T-cell (primary cell): ENCODE measurements at places on chromosomes 7 and 10. TPM values are rescaled to one million over a fixed set of nuclear protein-coding genes. Genes with fewer than 3 reads are reported as not detected.

The KIF11 gene
- total RNA-seq = 2.0 TPM

The PSMA2 gene
- total RNA-seq = 41.9 TPM

The TWIST1 gene
- total RNA-seq = 0.18 TPM

The PNLIPRP1 gene
- 2.0 TPM for total RNA-seq

The KIAA1549 gene
- 0.15 TPM for total RNA-seq

The GPR141 gene
- 0.25 TPM for total RNA-seq

The ZPBP gene
- total RNA-seq = not detected

The CLDN15 gene
- total RNA-seq = 46.5 TPM

The MMD2 gene
- total RNA-seq = not detected

The GIMAP1 gene
- total RNA-seq = 24.1 TPM

The SPAG6 gene
- 0.23 TPM for total RNA-seq

The MMRN2 gene
- total RNA-seq = 0.57 TPM

The PTF1A gene
- not detected for total RNA-seq
